ENCODE measurements at places on chromosomes 3 and 15.
A peak's percentile ranks its signal among the peaks of the same experiment; 100 is the strongest.

- DNase-seq: no peak
Measured at GRCh38 chr3:180417241-180417640, 184.7 kb upstream of the TTC14 start.

GRCh38 chr3:147705651-147706051 is 296.5 kb downstream of the ZIC1 start:
- no peak for DNase-seq

GRCh38 chr15:91068436-91068835 is 31.6 kb upstream of the SV2B start:
- DNase-seq: no peak

GRCh38 chr3:168047190-168047795 is 48.4 kb downstream of the GOLIM4 start:
- no peak for DNase-seq

DNA sequence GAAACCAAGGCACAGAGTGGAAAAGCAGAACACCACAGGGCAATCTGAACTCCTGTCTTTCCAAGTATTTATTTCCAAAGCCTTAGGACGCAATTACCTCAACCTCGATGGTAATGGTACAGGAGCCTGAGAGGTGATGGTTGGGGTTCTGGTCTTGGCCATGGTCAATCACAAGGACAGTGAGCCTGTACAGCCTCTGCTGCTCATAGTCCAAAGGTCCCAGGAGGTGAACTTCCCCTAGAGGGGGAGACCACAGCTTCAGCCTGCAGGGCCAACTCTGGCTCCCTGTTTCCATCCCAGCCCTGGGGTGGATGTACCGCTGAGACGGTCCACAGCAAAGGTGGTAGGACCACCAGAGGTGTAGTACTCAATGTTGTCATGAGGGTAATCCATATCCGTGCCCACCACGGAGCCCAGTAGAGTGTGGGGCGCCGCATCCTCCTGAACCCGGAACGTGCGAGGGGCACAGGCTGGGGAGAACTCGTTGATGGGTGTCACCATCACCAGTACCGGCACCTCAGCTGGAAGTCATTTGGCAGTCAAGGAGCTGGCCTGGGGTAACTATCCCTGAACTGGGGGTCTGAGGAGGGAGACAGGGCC is 6.1 kb downstream of the CDHR4 start:
- DNase-seq: no peak

GRCh38 chr3:190119461-190120268 is 1.0 kb downstream of the P3H2 start:
- no peak for DNase-seq

GRCh38 chr3:140018556-140018955 is 83.6 kb downstream of the CLSTN2 start:
- no peak for DNase-seq

DNA sequence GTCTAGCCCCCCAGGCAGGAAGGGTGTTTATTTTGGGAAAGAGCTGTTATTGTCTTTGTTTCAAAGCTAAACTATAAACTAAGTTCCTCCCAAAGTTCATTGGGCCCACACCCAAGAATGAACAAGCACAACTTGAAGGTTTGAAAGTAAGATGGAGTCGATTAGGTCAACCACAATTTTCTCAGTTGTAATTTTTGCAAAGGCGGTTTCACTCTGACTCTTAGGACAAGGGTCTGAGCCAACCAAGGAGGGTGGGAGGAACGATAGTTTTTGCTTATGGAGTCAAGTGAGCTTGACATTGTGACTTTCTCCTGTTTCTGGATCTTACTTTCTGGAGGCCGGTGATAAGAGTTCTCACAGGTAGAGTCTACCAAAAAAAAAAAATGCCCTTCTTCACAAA is 5.8 kb upstream of the ZNF770 start:
- no peak for DNase-seq

- no peak for DNase-seq
Measured at GRCh38 chr3:37145611-37146010, 28.8 kb downstream of the LRRFIP2 start.

GRCh38 chr3:100437721-100438622 is 36.6 kb downstream of the LNP1 start:
- no peak for DNase-seq

DNA sequence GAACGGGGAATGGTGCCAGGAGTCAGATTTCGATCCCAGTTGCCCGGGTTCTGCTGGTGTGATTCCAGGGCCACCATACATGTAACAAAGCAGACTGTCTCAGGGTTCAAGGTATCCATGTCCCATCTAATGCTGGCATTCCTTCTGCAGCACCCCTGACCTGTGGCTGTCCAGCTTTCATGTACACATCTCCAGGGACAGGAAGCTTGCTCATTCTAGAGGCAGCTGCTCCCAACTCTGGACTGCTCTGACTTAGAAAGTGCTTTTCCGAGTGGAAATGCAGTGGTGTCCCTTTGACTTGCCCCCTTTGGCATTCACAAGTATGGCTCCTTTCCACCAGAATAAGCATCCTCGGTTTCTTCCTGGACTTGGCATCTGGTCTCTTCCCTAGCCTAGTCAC is 30.9 kb downstream of the PML start:
- no peak for DNase-seq

DNA sequence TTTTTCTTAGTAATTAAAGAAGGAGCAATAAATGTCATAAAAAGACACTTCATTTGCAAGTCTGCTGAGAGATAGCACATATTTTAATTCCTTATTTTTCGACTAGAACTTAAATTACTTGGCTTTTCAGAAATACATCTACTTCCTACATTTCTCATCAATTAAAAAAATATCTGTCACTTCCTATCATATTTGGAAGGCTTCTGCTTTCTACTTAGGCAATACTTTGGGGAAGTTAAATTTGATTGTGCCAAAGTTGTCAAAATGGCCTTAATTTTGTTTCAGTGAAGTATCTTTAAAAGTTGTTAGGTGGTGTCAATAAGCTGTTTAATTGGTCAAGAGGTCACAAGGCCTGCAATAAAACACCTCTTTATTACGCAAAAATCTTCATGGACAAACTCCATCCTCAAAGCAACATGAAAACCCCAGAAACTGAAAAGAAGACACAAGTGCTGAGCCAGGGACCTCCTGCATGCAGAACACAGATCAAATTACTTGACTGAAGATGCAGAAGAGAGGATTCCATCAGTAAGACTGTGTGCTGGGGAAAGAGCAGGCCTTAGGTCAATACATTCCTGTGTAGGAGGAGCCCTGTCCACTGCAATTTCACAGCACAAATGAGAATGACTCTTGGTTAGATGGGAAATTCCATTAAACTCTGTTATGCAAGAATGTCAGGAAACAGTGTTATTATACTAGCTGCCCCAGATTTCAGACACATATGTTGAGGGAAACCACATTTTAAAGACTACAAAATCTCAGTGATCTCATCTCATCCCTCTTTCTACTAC is 48.0 kb upstream of the FSTL1 start:
- no peak for DNase-seq

DNA sequence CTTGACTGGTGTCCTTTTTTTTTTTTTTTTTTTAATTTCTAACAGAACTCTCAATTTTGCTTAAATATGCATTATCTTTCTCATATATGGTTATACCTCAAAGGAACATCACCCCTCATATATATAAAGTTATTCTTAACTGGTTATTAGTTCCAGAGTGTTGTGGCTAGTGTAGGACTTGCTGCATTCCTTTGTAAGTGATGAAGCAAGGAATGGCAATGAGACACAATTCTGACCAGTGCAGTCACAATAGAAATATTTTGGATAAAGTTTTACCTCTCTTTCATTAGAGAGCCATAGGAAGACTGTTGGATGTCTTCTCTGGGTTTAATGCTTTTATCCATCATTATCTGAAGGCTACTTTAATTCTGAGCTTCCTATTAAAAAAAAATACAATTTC is 75.5 kb upstream of the CBLB start:
- no peak for DNase-seq

- DNase-seq: no peak
Measured at GRCh38 chr3:9080163-9080562, 116.9 kb upstream of the RAD18 start.

DNA sequence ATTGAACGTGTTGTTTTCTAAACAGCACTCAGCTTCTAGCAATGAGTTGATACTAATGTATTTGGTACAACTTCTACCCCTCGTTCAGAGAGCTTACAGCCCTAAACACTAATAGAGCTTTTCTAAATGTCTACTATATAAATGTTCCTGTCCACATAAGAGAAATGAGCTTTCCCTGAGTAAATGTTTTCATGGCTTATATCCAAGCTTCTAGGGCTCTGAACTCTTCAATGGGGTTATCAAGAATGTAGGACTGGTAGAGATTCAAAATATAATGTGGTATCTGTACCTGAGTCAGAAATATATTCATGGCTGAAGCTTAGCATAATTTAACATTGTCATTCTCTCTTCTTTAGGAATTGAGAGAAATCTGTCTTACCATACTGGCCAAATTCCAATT is 73.4 kb downstream of the SERPINI1 start:
- no peak for DNase-seq

DNA sequence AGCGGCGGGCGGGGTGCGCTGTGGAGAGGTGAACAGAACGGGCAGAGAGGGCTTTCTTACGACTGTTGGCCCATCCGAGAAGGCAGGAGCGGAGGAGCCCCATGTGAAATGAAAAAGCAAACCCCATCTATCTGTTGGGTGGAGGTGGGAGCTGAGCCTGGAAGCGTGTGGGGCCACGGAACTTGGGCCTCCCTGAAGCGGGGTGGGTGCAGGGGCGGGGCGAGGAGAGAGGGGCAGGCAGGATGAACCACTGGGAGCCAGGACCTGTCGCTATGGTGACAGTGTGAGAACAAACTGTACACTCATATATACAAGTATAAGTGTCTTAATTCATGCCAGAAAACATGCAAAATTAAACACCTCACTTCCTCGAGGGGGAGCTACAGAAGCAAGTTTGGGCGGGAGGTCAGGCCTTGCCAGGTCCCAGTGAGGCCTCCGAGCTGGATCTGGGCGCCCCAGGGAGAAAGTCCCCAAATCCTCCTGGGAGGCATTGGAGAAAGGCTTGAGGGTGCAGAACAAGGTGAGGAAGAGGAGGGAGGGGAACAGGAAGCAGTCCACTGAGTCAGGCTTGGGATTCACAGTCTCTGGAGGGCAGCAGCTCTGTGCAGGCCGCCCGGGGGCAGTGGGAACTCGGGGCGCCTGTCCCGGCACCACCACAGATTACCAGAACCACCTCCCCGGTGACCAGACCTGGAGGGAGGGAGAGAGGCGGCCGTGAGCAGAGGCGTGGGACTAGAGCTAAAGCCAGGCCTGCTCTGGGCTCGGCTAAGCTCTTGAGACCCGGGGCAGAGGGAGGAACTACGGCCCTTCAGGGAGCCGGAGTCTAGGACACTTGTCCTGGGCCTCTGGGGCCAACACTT is 34.8 kb downstream of the RBPMS2 start:
- DNase-seq: no peak

- DNase-seq: no peak
Measured at GRCh38 chr3:71652781-71653413, 69.4 kb upstream of the FOXP1 start.

DNA sequence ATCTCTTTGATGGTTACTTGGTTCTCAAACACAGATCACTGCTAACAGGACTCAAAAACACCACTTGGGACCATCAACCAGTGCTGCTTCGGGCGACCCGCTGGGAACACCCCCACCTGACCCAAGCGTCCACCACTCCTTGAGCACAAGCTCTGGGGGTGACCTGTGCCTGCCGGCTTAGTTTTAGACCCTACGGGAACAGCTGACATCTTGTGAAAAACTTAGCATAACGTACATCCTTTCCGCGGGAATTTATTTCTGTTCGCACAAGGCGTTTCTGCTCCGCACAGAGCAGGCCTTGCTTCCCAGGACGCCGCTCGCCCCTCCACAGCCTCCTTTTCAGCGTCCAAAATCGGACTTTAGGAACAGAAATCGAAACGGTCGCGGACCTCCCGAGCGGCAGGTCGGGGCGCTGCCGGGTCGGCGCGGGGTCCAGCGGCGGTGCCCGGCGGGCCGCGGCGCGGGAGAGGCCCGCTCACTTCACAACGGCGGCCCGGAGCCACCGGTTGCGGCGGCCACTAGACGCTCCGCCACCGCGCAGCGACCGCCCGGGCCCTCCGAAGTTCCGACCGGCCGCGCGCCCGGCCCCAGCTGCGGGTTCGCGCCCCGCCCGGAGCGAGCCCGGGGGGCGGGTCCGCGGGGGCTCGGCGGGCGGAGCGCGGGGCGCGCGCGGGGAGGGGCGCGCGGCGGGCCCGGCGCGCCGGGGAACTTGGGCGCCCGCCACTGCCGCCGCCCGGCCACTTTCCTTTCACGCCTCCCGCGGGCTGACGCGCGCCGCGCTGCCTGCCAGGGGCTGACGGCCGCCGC is 959 bp downstream of the SFMBT1 start:
- DNase-seq: peak; percentile 32

DNA sequence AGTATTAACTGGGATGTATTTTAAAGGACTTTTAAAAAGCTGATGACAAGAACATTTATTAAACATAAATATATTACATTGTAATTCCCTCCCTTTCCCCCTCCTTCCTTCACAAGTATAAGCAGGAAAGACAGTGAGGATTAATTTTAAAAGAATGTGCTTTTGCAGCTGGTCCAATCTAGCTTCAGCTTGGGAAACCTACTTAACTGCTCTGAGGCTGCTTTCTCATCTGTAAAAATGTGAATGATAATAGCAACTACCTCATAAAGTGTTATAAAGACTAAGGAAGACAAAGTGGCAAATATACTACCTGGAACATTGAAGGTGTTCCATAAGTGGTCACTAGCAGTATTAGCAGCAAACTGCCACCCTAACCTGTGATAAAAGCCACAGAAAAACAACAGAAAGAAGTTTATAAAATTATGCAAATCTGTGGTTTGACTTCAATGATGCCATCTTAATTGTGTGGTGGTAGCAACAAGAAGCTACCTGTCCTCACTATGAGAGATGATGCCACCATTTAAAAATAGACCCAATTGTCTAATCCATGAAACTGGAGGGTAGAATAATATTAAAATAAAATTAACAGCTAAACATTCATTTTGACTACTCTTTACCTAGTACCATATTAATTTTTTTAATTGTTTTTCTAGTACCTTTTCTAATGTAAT is 20.0 kb downstream of the DHX36 start:
- no peak for DNase-seq

DNA sequence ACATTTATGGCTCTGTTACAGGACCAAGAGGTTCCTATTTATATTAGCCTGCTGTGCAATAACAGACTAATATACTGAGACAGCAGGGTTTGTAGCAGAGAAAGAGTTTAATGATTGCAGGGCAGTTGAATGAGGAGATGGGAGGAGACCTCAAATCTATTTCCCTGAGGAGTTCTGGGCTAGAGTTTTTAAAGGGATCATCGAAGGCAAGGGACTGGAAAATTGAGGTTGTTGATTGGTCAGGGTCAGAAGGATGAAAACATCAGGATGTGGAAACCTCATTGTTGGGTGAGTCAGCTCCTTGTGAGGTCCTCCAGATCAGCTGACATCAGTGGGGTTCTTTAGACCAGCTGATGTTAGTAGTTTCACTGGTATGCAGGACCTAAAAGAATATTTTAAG is 60.6 kb upstream of the GOLGA8B start:
- no peak for DNase-seq

Data from stimulated activated CD8-positive, alpha-beta memory T cell treated with anti-CD3 and anti-CD28 coated beads, Interleukin-15, amount 100 ng/mL, for 48 hours (primary cell).